ENCODE measurements at places on chromosomes 2 and 18.

DNA sequence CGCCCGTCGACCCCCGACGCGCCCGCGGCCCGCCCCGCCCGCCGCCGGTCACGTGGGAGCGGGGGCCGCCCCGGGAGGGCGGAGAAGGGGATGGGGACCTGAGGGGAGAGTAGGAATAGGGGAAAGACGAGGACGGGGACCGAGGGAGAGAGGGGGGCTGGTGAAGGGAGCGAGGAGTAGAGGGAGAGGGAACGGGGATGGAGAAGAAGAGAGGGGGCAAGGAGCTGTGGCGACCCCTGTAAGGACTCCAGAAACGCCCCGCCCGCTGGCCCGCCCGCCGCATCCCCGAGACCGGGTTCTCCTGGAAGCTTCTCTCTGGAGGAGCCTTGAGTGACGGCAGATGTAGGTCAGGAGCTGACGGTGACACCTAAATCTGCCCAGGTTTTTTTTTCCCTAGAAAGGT is 615 bp downstream of the ADNP2 start:
- DNase-seq, result no peak

GRCh38 chr2:238878051-238878735 is 30.3 kb downstream of the TWIST2 start:
- no peak for DNase-seq

GRCh38 chr18:5449858-5450509 is 93.8 kb downstream of the EPB41L3 start:
- no peak for DNase-seq

GRCh38 chr2:70041663-70042062 is 45.6 kb upstream of the PCBP1 start:
- no peak for DNase-seq

DNA sequence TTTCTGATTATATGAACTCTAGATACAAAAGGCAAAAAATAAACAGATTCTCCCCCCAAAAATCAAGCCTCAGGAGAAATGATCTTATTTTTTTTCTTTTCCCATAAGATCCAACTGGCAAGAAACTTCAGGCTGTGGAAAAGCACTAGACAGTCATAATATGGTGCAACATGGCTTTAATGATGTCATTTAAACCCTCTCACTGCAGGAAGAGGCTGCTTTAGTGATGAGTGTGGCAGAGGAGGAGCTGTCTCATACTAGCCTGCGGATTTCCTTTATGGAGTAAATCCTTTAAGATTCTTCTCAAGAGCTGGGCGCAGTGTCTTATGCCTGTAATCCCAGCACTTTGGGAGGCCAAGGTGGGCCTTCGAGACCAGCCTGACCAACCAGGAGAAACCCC is 83.3 kb upstream of the CD28 start:
- no peak for DNase-seq

DNA sequence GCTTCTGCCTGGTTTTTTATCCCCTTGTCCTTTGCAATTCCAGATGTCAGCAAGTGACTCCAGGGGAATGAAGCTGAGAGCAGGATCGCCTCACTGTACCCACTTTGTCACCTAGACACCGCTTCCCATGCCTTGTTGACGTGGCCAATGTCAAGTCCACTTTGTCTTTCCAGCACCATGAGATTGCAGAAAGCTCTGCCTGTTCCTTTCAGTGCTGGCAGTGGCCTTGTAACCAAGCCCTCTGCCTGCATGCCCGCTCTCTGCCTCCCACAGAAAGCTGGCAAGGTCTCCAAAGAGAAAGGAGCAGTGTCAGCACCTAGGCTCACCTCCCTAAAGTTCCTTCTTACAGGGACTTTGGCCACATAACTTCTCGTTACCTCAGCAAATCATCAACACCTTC is 282.2 kb upstream of the ST6GAL2 start:
- DNase-seq, result no peak

- DNase-seq, result no peak
Observed at GRCh38 chr2:214358506-214358905, 52.3 kb upstream of the VWC2L start.

- DNase-seq, result no peak
Observed at GRCh38 chr2:53378791-53379190, 388.8 kb upstream of the CHAC2 start.

- DNase-seq, result no peak
Observed at GRCh38 chr18:62449490-62450104, 73.2 kb upstream of the ZCCHC2 start.

DNA sequence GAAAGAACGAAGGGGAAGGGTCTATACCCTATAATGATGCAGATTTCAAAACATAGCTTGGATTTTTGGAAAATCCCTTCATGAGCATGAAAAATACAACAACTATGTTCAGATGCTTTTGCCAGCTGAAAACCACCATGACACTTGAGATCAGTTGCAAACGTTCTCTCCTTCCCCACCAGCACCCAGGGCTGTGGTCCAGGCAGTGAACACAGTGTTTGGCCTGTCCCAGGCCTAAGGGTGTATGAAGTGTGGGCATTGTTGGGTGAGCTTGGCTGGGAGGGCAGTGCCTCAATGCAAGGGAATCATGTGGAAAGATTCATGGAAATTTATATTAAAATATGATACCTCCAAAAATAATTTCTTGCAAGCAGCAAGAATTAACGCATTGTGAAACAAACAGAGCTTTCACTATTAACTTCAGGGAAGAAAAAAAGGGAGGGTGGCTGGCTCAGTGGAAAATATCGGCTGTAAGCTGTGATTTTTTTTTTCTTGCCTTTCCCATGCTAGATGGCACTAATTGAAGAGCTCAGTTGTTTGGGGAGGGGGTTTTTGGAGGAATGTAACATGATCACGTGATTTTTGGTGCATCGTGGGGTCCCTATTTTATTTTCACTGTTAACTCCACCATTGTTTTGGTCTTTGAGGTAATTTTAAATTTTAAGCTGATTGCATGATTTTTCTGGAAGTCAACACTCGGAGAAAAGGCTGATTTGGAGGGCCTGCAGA is 52.0 kb downstream of the CDC42EP3 start:
- no peak for DNase-seq

DNA sequence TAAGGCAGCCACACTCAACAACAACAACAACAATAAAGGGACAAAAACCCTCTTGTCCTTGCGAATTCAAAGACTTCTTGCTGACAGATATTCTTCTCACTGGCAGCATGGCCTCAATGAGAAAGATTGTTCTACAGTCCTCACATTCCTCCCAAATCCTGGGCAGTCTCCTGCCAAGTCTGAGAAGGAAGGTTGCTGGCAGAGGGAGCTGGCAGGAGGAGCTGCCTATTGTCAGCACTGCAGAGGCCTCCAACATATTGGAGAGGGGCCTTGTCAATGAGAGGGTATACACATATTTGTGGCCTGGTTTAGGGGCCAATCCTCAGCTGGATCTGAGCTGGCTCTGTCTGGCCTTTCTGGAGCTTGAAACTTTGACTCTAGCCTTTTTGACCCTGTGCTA is 63.5 kb downstream of the LAMA3 start:
- no peak for DNase-seq

DNA sequence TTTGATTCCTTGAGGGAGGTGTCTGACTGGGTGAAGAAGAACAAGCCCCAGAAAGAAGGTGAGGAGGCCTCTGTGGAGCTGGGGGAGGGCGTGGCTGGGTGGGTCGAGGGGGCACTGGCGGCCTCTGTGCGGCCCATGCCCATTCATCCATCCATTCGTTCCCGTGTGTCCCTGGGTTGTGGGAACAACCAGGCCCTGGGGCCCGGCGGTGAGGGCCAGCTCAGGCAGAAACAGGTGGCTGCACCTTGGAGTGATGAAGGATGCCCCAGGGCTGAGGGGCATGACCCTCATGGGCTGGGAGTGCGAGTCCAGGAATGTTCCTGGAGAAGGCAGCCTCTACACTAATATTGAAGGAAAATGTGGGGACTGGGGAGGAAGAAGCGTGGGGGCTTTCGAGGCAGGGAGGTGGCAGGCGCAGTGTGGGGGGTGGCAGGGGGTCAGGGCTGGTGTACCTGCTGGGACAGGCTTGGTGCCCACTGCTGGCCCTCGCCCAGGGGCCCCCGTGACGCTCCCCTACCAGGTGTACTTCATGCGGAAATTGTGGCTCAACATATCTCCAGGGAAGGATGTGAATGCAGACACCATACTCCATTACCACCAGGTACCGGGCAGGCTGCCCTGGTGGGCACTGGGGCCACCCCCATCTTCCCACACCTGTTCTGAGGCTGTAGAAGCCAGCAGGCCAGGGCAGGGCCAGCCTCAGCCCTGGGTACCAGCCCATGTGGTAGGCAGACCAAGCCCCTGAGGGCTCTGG is 11.2 kb upstream of the GPR17 start:
- no peak for DNase-seq

- DNase-seq, result no peak
Observed at GRCh38 chr2:105291981-105292380, 37.6 kb downstream of the TGFBRAP1 start.

DNA sequence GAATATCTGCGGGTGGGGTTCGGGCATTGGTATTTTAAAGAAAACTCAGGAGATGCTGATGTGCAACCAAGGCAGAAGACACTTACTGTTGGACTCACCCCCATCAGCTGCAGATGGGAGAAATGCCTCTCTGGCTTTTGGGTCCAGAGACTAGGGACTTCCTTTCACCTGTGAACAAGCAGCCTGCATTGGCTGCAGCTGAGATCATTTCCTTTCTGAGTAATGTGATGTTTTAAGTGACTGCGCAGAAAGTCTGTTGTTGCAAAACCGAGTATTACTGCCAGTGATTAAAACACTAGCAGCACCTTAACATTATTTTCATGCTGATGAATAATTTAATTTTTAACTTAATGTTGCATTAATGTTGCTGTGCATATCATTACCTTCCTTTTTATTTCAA is 143.0 kb downstream of the TSN start:
- DNase-seq, result no peak

- no peak for DNase-seq
Observed at GRCh38 chr2:176094349-176094748, 1.8 kb downstream of the HOXD13 start.

- DNase-seq, result no peak
Observed at GRCh38 chr2:62800618-62801017, 95.1 kb downstream of the EHBP1 start.

- no peak for DNase-seq
Observed at GRCh38 chr2:73187549-73187948, 14.8 kb upstream of the NOTO start.

DNA sequence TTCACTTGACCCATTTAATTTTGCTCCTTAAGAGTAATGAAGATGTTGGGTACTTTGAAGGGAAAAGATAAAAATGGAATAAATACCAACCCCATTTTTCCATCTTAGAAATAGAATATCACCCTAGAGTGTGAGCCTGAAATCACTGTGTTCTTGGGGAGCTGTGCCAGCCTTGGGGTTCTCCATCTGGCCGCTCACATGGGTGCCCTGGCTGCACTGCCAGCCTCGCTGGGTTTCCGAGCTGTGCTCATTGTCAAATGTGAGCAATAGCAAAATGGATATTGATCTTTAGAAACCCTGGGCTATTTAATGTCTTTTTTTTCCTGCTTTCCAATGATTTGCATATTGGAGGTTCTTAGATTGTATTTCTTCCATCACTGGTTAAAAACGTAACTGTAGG is 9.3 kb downstream of the APCDD1 start:
- no peak for DNase-seq

DNA sequence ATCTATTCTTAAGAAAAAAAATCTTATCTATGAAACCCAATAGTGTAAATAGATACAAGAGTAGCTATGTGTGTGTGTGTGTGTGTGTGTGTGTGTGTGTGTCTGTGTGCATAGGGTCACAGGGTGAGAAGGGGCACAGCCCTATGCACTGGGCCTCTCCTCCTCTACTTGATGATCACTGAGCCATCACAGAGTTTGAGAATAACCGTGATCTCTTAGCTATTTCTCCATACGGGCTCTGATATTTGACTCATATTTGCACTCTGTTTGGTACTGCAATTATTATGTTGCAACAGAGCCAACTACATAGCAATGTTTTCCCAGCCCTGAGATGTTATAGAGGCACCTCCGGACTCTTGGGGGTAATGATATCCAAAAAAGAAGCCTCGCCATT is 28.8 kb upstream of the SLC40A1 start:
- no peak for DNase-seq

DNA sequence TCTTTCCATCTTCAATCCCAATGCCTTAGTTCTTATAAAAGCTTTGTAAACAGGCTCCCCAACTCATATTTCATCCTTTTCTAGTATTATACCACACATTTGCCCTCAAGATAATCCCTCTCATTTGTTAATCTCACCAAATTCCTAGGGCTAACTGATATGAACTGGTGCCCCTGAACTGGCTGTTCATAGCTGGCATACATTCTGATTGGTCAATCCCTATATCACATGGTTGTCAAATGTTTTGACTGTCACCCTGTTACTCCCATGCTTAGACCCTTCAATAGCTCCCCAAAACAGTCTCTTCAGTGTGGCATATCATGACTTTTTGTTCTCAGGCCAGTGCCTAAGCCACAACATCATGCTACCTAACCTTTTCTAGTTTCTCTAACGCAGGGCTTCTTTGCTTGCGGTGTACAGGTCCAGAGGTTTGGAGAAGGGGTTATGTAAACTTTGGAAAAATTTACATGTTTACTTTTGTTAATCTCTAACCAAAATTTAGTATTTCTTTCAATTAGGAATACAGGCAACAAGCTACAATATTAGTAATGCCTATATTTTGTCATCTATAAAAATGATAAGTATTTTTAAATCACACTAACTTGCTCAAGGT is 30.5 kb downstream of the GDF7 start:
- no peak for DNase-seq

DNA sequence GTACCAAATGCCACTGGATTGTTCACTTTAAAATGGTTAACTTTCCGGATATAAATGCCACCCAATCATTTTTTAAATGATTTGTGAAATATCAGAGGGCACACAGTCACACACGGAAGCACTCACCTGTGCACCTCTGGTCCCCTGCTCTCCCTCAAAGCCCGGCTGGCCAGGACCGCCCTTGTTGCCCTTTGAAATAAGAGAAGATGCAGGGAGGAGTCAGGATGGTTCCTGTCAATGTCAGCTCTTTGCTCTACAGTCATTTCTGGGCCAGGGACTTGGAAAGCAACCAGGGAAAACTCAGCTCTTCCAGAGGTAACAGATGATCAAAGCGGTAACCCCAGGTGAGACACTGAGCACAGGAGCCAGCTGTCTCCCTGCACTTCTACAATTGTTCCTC is 60.7 kb downstream of the COL6A3 start:
- DNase-seq, result no peak

DNA sequence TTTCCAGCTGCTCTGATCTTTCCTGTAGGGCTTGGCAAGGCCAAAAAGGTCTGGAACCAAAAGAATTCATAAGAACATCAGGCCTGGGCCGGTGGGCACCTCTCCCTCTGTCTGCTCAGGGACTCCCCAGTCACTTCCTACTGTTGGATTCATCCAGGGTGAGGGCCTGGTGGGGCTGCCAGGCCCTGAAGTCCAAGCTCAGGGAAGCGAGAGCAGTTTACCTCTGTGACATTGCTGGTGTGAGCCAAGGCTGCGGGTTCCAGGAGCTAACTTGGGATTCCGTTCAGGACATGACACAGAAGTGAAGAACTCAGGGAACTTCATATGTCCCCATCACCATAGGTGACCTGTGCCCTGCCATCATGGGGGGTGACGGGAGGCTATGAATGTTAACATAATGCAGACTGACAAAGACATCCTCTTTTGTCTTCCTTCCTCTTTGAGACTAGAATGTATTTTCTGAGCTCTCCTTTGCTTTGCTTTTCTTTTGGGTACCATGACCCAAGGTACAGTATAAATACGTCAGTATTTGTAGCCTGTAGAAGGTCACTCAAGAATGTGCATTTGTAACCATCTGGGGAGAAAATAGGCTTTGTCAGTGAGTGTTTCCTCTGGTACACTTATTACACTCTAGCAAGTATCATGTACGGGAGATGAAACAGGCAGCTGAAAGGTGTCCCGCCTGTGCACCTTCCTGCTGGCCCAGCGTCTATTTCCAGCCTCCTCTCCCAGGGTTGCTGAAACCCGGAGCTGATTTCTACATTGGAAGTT is 130.5 kb upstream of the SLC1A4 start:
- no peak for DNase-seq

Measured in activated naive CD4-positive, alpha-beta T cell (primary cell).